ENCODE measurements at places on chromosomes 11 and 22.

- no peak for DNase-seq
Measured at GRCh38 chr11:67354075-67355022, 1.0 kb upstream of the POLD4 start.

DNA sequence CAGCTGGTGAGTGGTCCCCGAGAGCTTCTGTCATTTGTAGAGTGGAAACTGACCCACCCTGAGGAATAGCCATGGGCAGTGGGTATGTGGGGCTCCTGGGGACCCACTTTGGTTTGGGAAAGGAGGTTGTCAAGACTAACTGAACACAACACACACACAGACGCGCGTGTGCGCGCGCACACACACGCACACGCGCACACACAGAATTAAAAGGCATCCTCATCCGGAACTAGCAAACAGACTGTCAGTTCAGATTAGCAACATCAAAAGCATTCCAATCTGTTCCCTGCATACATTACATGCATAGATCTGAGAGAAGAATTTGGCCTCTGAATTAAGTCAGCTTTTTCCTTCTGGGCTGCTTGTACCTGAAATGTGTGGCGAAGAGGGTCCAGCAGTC, 284.7 kb downstream of the ST3GAL4 start:
- no peak for DNase-seq

- DNase-seq = no peak
Measured at GRCh38 chr22:44357966-44358465, 45.3 kb upstream of the SHISAL1 start.

GRCh38 chr11:128518493-128519207, 68.7 kb downstream of the ETS1 start:
- DNase-seq = no peak

DNA sequence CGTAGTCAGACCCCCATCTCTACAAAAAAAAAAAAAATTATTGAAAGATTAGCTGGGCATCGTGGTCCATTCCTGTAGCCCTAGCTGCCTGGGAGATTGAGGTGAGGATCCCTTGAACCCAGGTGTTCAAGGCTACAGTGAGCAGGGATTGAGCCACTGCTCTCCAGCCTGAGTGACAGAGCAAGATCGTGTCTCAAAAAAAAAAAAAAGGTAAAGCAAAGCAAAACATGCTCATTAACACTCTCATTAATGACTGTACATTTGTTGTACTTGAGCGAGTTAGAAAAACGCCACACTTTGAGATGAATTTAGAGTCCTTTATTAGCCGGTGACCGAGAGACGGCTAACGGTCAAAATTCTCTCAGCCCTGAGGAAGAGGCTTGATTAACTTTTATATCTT, 6.2 kb upstream of the SERHL2 start:
- DNase-seq = no peak

DNA sequence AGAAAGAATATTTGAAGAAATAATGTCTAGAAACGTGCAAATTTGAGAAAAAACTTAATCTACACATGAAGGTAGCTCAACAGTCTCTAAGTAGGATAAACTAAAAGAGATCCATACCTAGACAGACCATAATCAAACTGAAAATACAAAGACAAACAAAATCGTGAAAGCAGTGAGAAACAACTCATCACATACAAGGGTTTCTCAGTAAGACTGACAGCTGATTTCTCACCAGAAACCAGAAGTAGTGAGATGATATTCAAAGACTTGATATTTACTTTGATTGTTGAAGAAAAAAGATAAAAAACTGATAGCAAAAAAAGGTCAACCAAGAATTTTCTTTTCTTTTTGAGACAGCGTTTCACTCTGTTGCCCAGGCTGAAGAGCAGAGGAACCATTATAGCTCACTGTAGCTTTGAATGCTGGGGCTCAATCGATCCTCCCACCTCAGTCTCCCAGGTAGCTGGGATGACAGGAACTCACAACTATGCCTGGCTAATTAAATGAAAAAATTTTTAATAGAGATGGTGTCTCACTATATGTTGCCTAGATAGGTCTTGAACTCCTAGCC, 17.4 kb downstream of the NPAT start:
- no peak for DNase-seq

GRCh38 chr11:12784445-12784844, 110.2 kb downstream of the TEAD1 start:
- no peak for DNase-seq

DNA sequence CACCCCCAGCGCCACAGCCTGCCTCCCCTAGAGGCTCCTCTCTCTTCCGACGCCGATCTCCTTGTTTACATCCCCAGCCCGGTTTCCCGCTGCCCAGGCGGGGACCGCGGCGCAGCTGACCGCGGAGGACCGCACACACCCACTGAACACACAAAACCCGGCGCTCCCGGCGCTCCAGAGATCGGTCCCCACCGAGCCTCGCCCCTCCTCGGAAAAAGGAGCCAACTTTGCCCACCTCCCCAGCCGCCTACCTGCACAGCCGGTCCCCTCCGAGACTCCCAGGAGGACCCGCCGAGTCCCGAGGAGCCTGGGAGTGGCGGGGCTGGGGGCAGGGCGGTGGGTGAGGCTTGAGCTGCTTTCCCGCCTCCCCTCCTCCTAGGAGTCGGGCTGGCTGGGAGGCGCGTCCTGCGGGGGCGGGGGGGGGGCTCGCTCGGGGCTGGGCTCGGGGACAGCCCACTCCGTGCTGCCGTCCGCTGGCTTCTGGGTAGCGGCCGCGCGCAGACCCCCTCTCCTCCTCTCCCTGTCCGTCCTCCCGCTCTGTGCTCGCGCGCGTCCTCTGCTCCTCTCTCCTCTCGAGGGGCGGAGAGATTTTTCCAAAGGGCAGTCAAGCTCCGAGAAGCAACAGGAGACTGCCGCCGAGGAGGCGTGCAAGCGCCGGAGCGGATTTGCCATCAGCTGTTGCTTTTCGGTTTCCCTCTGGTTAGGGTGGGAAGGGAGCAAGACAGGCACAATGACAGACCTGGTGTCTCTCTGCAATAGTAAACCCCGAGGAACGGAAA, at the start of gene FXYD6:
TSS of gene FXYD6 (minus strand) at position 318 of the 779 bp plus-strand sequence. CDS start 33,882 bp downstream, outside the sequence.
- DNase-seq = no peak

- DNase-seq = no peak
Measured at GRCh38 chr11:31956310-31956709, 134.6 kb upstream of the RCN1 start.

DNA sequence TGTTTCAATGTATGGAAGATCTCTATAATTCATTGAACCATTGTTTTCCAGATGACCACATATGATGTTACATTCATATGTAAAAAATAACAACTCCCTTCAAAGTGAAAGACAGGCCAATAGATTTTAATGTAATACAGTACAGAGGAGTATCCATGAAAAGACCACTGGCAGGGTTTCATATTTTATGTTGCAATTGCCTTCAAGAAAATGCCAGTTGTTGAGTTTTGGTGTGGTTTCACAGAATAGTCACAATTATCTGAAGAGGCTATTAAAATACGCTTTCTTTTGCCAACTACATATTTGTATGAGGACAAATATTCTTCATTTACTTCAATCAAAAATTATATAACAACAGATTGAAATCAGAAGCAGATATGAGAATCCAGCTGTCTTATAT, 14.3 kb downstream of the AMOTL1 start:
- DNase-seq = no peak

DNA sequence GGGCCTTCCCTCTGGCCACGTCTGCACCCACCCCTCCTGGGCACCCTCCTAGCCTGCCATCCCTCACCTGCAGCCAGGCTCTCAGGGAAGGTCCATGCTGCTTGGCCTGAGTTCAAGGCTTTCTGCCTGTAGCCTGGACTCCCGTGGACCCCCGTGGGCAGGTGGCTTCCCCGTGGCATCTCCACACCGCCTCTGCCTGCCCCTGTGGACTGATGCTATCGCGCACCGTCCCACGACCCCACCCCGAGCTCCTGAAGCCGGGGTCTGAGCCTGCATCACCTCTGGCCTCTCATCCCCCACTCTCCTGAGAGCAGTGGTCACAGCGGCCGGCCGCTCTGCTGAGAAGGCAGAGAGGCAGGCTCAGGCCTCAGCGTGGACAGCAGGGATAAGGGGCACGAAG, 4.5 kb downstream of the IFITM5 start:
- no peak for DNase-seq
